AG09319 (cell line): ENCODE measurements at places on chromosomes 1 and 21.

GRCh38 chr1:55916907-55917306, 662.5 kb downstream of the PLPP3 start:
- no peak for DNase-seq

GRCh38 chr1:102853136-102853535, 255.2 kb downstream of the COL11A1 start:
- no peak for DNase-seq

DNA sequence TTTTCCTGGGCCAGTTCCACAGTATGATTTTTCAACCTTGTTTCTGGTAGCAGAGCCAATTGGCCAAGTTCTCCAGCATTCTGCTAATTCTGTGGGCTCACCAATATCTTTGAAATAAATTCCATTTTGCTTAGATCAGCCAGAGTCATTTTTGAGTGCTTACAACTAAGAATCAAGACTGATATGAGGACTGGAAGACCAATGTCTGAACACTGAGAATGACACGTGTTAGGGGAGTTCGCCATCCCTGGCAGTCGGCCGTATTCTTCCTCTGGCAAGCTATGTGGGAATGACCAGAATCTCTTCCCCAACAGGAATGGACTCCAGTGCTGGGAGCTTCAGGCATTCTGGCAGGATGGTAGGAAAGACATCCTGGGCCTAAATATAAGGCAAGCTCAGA, 4.9 kb upstream of the TENT5C start:
- DNase-seq: no peak

DNA sequence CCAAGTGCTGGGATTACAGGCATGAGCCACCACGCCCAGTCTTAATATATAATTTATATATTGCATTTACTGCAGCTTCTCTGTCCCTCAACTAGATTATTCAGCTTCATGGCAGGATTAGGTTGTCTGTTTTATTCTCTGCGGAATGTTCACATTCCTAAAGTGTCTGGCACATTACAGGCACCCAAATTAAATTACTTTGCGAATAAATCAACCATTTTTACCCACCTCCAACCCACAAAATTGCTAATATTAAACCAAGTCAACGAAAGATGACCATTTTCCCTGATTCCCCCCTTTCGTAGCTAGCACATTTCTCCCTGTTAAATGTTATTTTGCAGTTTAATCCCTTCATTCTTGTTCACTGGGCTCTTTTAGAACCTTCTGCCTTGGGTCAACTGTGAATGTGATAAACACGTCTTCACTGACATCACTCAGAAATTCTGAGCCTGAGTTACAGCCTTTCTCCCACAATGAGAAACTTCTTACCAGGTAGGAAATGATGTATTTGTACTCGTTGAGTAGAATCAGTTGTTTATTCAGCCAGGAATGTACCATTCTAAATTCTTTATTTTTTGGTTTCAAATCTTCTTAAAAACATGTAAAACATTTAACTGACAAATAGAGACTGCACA, 35.9 kb downstream of the THAP3 start:
- DNase-seq: no peak

GRCh38 chr1:23559985-23560741, 862 bp upstream of the ID3 start:
- DNase-seq: no peak

GRCh38 chr1:182684116-182684828, at the start of gene RGS8:
Gene RGS8 (minus strand): TSS chr1:182684587. CDS start chr1:182669649, 14,938 bp downstream.
- no peak for DNase-seq

- no peak for DNase-seq
These were observed 837 bp downstream of the SLC16A1 start for GRCh38 chr1:112954945-112955772.

GRCh38 chr1:16628361-16629111, 15.2 kb upstream of the NBPF1 start:
- DNase-seq: no peak

DNA sequence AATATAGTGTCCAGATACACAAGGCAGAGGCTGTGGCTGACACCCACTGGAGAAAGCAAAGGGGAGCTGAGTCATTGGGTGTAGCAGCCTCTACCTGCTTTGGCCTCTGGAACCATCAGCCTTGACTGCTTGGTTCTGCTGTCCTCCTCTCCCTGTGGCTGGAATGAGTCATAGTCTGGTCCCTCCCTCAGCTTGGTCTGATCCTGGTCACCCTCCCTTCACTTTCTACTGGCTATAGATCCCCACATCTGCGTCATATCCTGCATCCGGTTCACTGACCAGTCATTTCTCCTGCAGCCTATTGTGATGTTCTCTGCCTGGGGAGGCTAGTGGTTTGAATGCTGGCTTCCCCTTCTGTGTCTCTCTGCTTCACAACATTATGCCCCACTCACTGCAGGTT, 372.8 kb upstream of the DAB1 start:
- no peak for DNase-seq

DNA sequence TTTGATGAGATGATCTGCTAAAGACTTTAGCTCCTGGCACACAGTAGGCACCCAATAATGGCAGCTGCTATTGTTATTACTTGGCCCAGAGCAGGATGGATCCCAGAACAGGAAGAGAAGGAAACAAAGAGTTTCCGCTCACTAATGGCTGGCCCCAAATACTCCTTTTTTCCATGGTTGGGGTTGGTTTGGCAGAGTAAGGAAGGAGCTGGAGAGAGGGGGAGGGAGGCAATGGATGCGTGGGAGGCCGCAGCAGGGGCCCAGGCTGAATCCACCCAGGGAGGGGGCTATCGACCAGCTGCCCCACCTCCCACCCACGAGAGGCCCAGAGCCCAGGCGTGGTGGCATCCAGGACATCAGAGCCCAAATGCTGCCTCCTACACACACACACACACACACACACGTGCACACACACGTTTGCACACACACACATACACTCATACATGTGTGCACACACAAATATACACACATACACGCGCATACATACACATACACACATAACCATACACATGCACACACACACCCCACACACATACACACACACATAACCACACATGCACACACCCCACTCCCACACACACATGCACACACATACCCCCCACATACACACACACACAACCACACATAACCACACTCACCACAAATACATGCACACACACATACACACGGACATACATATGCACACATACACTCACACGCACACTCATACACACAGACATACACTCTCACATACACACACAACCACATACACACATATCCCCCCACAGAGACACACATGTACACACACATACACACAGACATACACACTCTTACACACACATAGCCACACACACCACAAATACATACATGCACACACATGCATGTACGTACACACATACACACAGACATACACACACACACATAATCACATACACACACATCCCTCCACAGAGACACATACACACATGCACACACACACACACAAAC, 25.2 kb downstream of the C1QB start:
- DNase-seq: no peak

DNA sequence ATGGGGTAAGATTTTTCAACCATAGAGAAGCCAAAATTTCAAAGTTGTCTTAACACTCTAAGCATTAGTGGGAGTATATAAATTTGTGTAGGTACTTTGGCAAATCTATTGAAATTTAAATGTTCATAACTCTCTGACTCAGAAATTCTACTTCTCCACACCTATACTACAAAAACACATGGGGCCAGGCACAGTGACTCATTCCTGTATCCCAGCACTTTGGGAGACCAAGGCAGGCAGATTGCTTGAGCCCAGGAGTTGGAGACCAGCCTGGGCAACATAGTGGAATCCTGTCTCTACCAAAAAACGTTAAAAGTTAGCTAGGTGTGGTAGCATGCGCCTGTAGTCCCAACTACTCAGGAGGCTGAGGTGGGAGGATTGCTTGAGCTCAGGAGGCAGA, 41.3 kb upstream of the RAVER2 start:
- no peak for DNase-seq

DNA sequence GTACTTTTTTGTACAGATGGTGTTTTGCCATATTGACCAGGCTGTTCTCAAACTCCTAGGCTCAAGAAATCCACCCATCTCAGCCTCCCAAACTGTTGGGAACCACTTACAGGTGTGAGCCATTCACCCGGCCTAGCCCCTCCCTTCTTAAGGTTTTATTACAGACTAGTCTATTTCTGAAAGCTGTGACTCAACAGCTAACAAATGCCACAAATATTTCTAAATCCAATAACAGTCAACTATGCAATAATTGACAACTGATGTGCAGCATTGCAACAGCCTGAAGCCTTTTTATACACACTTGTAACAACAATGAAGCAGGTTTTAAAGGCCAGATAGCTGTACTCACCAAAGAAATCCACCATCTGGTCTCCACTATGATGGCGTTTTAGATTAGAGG, 51.4 kb downstream of the GRIK1 start:
- no peak for DNase-seq

DNA sequence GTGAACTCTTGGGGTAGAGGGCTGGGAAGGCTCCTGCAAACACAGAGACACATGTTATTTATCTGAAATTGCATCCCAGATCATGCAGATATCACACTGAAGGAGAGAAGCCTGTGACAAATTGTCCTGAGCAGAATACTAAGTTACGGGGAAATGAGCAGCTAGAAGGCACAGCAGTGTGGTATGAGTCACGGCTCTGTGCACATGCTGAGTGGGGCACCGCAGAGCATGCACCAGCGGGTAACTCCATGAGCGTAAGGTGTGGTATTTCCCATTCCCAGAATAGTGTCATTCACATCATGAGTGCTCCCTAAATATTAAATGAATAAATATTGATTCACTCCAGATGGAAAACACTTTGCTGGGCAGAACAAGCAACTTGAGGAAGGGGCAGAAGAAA, 21.3 kb upstream of the FCRL2 start:
- DNase-seq: no peak

DNA sequence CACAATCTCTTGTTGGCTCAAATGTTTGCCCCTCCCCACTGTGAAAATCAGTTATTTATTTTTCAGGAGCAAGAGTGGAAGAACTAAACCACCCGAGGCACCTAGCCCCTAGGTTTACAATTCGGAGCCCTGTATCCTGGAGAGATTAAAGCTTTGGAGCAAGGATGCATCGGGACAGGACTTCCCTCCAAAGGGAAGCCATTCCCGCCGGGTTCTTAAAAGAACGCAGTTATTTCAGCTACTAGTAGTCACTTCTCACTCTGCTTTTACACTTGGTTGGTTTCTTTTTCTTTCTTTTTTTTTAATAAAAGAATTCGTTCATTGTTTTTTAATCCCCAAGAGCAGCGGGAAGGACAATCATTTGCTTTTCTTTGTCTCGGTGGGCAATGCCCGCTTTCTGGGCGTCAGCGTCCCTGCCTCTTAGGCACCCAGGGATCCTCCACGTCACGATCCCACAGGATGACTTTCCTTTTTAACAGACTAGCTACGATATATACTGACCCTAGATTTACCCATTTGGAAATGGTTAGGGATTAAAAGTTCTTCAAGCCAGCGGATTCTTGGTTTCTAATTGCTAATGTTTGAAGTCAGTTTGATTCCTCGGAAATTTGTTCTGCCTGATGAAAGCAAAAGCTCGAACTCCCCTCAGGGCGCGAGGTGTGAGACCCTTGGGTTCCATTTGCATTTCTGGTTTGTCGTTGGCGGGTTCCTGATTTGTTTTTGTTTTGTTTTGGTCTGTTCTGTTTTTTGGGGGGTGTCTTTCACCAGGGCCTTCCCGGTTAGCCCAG, 9.0 kb downstream of the TBX15 start:
- no peak for DNase-seq

DNA sequence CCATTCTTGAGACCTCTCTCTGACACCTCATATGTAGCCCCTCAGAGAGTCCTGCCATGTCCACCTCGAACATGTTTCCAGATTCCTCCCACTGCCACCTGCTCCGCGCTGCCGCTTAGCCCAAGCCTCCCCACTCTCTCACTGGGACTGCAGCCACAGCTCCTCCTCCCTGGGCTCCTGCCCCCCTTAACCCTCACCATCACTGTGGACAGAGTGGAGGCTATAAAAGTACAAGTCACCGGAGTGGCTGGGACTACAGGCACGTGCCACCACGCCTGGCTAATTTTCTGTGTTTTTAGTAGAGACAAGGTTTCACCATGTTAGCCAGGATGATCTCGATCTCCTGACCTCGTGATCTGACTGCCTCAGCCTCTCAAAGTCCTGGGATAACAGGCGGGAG, 77.0 kb downstream of the VWA5B1 start:
- DNase-seq: no peak

GRCh38 chr1:20928146-20928545, 141.0 kb upstream of the HP1BP3 start:
- no peak for DNase-seq

DNA sequence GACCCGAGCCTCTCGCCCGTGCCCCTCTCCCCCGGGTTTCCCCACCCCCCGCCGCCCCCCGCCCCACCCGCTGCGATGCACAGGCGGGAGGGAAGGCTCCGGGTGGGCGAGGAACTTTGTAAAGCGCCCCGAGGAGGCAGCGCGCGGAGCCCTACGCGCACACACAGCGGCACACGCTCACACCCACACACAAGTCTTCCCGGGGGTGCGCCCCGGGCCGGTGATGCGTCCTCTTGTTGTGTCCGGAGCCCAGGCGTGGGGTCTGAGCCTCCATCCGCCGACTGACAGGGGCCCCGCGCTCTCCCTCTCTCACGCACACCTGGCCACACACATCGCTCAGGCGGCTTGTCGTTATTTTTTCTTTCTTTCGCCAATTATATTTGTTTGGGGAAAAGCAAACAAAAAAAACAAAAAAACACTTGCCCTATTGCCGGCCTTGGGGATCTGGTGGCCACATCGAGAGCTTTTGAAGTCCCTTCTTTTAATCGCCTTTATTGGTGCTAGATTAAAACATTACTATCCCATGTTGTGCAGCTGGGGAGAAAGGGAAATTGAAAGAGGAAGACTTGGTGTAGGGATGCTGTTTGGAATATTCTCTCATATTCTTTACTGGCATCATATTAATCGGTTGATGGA, 770 bp downstream of the NTNG1 start:
- DNase-seq: no peak

DNA sequence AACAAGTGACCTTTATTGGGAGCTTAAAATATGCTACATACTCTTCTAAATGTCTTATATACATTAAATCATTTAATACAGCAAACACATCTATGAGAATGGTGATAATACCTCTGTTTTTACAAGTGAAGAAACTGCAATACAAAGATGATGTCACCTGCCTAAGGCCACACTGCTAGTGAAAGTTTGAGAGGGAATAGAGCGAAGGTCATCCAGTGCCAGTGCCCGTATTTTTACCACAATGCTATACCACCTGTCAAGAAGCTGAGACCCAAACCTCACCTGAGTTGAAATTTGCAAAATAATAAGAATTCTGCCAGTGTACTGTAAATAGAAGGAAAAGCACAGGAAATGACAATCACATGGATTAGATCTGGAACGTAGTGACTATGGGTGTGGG, 200.4 kb upstream of the TMPRSS15 start:
- DNase-seq: no peak

GRCh38 chr1:202752774-202753173, 42.5 kb upstream of the SYT2 start:
- no peak for DNase-seq

- DNase-seq: no peak
These were observed 344.6 kb upstream of the AJAP1 start for GRCh38 chr1:4309676-4310320.

- DNase-seq: no peak
These were observed 299 bp upstream of the PROX1 start for GRCh38 chr1:213987422-213987926.
